ENCODE measurements at places on chromosomes 1 and 21.

DNA sequence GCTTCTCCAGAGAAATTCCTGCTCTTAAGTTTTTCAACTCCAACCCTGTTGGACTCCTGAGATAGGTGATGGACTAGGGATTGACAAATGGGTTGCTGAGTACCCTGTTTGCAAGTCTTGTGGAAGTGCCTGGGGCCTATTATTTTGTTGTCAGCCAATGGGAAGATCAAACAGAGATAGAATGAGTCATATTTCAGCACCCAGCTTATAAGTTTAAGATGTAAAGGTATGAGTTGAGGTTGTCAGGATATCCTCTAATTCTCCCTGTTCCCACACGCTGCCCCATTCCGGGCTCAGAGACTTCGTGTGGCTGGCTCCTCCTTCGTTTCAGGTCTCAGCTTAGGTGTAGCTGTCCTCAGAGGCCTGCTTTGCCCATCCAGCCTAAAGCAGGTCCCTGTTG, 91.8 kb downstream of the CENPF start:
- DNase-seq: no peak

- DNase-seq: no peak
Measured at GRCh38 chr1:232765542-232765941, 39.7 kb upstream of the MAP10 start.

GRCh38 chr1:52938183-52938451, 11.0 kb downstream of the SCP2 start:
- no peak for DNase-seq

- DNase-seq: no peak
Measured at GRCh38 chr21:42321231-42321630, 6.0 kb upstream of the TFF3 start.

DNA sequence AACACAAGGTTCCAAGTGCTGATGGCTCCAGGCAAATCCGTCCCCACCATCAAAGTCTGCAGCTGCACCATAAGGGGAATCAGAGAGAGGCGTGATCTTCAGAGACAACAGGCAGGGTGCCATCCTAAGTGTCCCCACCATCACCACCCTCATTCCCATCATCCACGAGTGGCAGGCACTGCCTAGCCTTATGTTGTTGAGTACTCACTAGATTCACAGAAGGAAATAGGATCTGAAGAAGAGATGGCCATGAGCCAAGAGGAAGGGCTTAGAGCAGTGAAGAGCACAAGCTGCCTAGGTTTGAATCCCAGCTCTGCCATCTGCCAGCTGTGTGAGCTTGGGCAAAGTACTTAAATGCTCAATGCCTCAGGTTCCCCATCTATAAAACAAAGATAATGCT, 207.3 kb upstream of the CSF3R start:
- DNase-seq: no peak

DNA sequence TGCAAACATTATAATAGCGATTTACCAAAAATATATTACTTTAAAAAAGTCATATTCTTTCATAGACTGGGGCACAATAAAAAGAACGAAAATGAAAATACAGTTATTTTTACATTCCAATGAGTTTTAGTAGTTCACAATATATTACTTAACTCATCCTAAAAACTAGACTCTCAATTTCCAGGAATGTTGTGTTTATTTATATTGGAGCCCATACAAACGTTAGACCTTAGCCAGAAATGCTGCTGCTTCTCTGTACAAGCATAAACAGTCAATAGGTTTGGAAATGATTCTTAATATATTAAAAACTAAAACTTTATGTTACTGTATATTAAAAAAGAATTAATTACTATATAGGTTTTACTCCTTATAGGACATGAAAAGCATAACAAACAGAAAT, 302.3 kb downstream of the BRINP3 start:
- no peak for DNase-seq

DNA sequence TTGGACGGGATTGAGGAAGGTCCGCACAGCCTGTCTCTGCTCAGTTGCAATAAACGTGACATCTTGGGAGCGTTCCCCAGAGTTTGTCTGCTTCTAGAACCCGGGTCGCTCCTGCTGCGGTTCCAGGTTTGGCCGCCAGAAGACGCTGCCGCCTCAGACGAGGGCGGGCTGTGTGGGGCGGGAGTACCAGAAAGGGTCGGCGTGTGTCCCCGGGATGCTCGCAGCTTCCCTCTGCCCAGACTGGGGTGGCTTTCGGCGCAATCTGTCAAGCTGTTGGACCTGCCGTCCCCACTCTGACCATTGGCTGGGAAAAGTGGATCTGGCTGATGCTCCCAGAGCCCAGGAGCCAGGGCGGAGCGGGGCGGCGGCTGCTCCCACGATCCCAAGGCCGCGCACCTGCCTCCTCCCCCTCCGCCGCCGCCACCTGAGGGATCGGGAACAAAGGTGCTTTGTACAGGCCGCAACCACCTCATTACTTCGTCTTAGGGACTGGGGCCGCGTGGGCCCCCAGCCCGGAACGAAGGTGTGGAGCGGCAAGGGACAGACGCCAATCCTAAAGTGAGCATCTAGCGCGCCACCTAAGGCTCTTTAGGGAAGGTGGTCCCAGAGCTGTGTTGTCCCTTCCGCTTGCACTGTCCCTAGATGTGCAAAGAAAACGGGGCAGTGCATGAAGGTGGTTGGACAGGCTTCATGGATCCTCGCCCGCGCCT, 683 bp upstream of the EFNA4 start:
- no peak for DNase-seq

DNA sequence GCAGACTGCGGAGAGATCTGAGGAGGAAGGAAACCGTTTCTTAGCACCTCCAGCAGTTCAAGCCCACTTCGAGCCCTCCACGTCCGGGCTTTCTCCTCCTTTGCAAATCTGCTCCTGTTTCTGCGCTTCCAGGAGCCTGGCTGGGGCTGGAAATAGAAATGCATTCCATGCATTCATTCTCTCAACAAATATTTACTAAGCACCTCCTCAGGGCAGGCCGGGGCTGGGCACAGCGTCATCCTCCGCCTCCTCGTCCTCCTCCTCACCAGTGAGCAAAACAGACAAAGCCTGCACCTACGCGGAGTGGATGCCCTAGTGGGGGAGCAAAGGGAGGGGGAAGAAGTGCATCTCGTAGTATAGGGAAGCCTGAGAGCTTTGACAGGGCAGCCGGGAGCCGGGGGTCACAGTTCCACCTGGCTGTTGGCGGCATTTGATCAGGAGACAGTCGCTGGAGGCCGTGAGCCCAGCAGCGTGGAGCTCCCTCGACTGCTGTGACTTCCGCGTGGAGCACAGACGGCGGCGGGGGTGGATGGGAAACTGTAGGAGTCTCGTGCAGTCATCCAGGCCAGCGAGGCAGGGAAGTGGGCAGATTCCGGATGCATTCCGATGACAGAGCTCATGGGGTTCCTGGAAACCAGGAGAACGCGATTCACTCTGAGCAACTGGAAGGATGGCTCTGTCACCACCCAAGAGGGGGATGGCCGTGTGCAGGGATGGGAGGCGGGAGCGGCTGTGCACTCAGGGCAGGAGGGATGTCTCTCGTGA, 93.5 kb downstream of the SIK1 start:
- no peak for DNase-seq

- no peak for DNase-seq
Measured at GRCh38 chr1:31796707-31797106, 19.1 kb downstream of the SPOCD1 start.

DNA sequence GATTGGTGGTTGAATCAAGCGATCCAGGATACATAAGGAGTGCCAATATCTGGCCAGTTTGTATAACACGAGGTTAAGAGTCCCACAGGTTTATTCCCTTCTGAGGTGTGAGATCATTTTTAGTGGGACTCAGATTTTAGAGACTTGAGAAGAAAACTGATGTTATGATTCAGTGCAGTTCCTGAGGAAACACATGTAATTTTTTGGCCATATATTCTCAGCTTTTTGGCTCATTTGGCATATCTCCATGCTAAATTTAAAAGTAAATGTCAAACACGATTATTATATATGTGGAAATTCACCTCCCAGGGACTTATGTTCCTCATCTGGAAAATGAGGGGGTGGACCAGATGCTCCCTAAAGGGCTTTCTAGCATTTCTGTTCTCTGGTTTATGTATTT, 39.2 kb upstream of the SERBP1 start:
- DNase-seq: no peak

DNA sequence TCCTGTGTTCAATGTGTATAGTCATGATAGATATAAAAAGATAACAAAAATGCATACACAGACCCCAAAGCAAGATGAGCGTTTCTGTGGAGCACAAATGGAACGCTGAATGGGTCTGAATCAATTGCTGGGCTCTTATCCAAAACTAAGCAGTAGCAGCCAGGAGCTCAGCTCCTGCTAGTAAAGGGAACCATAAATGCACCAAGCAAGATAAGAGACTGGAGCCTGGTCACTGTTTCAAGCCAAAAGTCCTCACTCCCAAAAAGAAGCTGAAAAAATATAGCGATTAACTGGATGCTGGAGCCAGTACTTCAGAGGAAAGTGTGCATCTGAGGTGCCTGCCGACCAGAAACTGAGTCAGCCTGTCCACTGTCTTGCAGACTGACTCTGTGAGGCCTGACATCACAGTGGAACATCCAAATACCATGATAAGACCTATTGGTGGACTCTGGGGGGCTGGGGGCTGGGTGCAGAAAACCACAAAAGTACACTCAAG, 68.9 kb downstream of the LRRC8C start:
- DNase-seq: no peak

DNA sequence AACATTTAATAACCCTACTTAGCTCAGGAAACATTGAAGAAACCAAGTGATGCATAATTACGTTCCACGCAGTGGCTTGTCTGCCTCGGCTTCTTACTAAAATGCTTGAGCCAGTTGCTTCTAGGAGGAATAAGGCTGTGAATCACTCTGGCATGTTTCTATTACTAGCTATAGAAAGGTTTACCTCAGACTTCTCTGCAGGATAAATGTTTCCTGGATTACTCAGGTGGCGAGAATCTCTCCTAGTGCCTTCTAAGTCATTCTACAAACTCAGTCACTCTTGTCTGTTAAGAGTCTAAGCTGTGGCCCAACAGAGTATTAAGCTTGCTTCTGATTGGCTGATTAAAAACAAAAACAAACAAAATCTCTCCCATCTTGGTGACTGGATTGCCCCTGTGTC, 92.0 kb upstream of the RALGPS2 start:
- DNase-seq: no peak

GRCh38 chr1:204742676-204743251, 57.2 kb upstream of the LRRN2 start:
- no peak for DNase-seq

DNA sequence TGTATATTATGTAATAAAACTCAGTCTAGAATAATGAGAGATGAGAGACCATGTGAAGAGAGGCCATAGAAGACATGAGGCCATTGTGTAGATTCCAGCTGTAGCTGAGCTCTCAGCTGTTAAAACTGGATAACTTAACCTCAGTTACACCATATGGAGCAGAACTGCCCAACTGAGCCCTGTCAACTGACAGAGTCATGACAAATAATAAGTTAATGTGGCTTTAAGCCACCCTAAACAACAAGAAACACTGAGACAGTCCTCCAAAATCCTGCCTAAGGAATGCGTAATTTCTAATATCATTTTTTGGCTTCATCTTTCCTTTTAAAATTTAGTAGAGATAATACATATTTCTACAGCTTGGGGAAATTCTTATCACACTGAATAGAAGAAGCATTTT, 580.0 kb upstream of the RGS18 start:
- DNase-seq: no peak

GRCh38 chr1:83910461-83910860, 88.5 kb downstream of the TTLL7 start:
- no peak for DNase-seq

DNA sequence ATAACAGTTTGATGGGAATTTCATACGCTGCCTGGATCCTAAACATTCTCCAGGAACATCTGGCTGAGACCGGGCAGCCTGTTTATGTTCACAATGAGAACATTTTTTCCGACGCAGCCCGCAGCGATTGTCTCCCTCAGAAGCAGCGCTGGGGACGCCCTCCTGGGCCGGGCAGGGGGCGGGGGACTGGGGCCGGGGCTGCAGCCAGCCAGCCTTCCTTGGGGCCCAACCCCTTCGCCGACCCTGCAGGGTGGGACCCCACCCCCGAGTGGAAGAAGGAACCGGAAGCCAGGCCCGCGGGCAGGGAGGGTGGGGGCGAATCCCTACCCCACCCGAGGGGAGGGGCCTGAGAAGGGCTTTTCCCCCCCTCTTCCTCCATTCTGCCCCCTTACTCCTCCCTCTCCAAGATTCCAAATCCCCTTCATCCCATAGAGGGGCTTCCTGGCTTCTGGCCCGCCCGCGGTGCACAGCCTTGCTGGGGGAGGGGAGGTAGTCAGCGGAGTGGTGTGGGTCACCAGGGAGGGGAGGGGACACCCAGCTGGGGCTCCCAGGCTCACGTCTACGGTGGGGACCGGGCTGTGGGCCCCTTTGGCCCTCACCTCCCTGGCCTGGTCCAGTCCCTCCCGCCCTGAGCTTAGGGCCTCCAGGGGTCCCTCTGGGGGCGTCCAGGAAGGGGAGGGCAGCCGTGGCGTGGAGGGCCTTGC, 60.6 kb downstream of the WNT9A start:
- no peak for DNase-seq

DNA sequence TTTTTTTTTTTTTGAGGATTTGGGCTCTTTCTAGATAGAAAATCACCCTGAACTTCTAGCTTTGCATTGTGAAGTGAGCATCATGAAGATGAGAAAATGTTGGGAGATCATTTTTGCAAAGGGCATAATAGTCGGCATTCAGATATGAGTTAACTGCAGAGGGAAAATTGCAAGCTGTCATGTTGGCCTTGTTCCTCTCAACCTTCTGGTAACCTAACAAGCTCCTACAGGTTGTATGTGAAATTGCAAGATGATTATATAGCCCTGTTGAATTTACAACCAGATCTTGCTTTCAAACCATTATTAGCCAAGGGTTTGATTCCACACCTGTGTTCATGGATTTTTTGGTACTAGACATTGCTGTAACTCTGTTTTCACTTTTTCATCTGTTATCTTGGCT, 2.2 kb downstream of the ELOA start:
- DNase-seq: no peak

GRCh38 chr1:168053681-168054080, 83.0 kb downstream of the GPR161 start:
- no peak for DNase-seq

- no peak for DNase-seq
Measured at GRCh38 chr1:26478159-26478558, 5.9 kb downstream of the HMGN2 start.

GRCh38 chr1:159444511-159444910, 5.0 kb downstream of the OR10J1 start:
- no peak for DNase-seq
